ENCODE measurements at places on chromosomes 3 and 15. TPM values are rescaled to one million over a fixed set of nuclear protein-coding genes. Genes with fewer than 3 reads are reported as not detected.

- DNase-seq = peak; percentile 58
Measured at GRCh38 chr3:197216169-197216860, 82.1 kb downstream of the DLG1 start.

Gene C2CD4A
- total RNA-seq = not detected

Gene SOX14
- total RNA-seq = not detected

Gene ALDH1A2
- total RNA-seq = 3.9 TPM

GRCh38 chr15:49135911-49136310 lies 19.5 kb downstream of the COPS2 start:
- DNase-seq = no peak

- DNase-seq = no peak
Measured at GRCh38 chr3:189119950-189120349, 51.8 kb upstream of the TPRG1 start.

GRCh38 chr3:145902166-145902565 lies 258.8 kb downstream of the PLOD2 start:
- DNase-seq = no peak

Gene TMEM40
- total RNA-seq = 10.8 TPM

Gene GABRB3
- total RNA-seq = 1.8 TPM

GRCh38 chr3:39279745-39280517 lies at the start of gene CX3CR1:
CX3CR1 (minus strand) TSS chr3:39280036; CDS start chr3:39266509, 13,527 bp downstream.
- DNase-seq = no peak

- DNase-seq = no peak
Measured at GRCh38 chr3:89954137-89954536, 846.7 kb downstream of the EPHA3 start.

GRCh38 chr3:45773714-45774449 lies 22.5 kb downstream of the SLC6A20 start:
- no peak for DNase-seq

- no peak for DNase-seq
Measured at GRCh38 chr15:63347074-63347857, 34.4 kb downstream of the CA12 start.

Gene KBTBD12
- 3.1 TPM for total RNA-seq

DNA sequence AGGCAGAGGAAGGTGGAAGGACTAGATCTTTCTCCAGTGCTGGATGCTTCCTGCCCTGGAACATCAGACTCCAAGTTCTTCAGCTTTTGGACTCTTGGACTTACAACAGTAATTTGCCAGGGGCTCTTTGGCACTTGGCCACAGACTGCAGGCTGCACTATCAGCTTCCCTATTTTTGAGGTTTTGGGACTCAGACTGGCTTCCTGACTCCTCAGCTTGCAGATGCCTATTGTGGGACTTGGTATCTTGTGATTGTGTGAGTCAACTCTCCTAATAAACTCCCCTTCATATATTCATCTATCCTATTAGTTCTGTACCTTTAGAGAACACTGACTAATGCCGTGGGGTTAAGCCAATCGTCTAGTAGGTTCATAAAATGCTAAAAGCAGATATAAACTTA lies 8.8 kb upstream of the B3GNT5 start:
- no peak for DNase-seq

DNA sequence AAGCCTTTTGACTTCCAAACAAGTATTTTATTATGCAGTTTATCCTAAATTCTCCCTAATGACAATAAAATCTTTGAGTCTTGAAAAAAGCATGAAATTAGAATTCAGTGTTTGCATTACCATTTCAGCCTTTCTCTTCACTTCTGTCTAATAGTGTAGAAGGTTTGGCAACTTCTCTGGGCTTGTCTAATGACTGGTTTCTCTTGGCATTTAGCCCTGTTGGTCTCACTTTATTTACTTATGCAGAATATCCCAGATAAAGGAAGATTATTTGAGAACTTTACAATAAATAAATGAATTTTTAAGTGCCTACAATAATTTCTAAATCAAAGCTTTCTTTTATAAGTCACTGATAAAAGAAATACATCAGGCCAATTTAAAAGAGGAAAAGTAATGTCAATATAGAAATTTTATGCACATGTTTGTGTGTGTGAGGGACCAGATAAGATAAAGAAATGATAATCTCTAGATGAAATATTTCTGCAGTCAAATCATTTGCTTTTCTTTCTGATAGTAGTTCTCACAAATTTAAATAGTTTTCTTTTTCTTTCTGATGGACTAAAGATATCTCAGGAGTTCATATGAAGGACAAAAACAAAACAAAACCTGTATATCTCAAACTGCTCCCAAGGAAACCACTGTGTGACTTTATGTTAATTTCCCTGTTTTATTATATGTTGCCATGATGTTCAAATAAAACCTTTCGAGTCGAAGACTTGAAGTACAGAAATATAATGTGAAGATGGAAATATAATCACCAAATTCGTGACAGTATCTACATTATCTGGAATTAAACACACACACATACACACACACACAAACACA lies 533.1 kb upstream of the CBLB start:
- no peak for DNase-seq

All from skin of body (tissue), 3 donors.